ENCODE measurements at places on chromosomes 6 and 20.

DNA sequence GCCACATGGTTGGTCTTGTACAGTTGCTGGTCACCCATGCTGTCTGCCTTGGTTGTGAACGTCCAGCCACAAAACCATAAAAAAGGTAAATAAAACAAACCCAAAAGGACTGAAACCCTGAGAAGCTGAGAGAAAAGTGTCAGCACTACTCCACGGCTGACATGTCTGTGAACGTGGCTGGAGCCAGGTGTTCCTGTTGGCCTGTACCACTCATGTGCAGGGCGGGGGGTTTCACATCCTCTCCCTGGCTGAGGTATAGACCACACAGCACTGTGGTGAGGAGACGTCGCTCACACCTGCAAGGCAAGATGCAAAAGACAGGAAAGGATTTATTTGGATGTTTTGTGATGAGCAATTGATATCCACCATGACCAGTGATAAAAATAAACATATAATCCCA lies 51.9 kb upstream of the MRPS10 start:
- no peak for DNase-seq

DNA sequence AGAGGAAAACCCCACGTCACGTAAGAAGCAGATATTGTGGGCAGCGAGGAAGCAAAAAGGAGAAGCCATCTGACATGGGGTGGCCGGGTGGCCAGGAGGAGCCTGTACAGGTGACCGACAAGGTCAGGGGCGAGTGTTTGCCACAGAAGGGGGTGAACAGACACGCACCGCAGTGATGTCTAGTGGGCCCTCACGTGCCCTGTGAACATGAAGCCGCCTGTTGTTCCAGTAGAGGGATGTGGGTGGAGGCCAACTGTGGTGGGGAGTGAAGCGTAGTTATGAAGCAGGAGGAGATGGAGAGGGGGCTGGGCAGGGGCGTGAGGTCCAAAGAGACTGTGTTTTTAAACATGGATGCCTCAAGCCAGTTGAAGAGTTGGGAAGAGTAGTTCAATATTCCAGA lies 20.5 kb downstream of the MYT1 start:
- no peak for DNase-seq

GRCh38 chr6:132168961-132169360 lies 217.8 kb upstream of the CCN2 start:
- no peak for DNase-seq

DNA sequence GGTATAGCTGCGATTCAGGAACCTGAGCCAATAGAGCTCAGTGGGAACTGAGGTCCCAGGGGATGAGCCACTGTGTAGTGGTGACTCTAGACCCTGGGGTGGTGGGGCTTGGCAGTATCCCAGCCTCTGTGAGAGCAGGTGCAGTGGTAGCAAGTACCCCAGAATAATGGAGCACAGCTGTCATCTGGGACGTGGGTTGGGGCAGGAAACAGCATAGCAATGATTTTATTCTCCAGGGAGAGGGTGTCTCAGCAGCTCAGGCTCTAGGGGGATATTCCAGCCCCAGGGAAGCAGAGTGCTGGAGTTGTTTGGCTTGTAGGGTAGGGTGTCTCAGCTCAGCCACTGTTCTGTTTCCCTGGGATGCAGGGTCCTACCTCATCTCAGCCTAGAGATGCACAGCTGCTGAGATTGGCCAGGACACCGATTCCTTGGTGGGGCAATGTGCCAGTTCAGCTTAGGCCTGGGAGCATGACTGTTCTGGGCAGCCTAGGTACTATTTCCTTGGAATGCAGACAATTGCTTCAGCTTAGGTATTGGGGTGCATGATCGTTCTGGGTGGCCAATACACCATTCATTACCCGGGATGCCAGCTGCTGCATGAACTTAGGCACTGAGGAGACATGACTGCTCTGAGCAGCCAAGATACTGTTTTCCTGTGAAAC lies 34.0 kb upstream of the NUP153 start:
- DNase-seq = no peak

- no peak for DNase-seq
These were observed 7.7 kb upstream of the C20orf203 start for GRCh38 chr20:32681175-32682084.

DNA sequence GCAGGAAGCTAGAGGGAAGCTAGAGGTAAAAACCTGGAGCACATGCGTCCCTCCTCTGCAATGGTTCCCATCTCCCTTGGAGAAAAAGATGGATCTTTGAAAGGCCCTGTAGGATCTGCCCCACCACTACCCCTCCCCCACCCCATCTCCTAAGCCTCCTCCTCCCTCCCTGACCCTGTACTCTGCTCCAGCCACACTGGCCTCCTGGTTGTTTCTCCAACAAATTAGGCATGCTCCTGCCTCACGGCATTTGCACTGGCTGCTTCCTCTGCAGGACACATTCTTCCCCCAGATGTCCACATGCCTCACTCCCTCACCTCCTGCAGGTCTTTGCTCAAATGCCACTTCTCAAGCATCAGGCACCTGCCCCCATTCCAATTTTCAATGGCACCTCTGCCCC lies 45.5 kb downstream of the UBE2V1 start:
- no peak for DNase-seq

DNA sequence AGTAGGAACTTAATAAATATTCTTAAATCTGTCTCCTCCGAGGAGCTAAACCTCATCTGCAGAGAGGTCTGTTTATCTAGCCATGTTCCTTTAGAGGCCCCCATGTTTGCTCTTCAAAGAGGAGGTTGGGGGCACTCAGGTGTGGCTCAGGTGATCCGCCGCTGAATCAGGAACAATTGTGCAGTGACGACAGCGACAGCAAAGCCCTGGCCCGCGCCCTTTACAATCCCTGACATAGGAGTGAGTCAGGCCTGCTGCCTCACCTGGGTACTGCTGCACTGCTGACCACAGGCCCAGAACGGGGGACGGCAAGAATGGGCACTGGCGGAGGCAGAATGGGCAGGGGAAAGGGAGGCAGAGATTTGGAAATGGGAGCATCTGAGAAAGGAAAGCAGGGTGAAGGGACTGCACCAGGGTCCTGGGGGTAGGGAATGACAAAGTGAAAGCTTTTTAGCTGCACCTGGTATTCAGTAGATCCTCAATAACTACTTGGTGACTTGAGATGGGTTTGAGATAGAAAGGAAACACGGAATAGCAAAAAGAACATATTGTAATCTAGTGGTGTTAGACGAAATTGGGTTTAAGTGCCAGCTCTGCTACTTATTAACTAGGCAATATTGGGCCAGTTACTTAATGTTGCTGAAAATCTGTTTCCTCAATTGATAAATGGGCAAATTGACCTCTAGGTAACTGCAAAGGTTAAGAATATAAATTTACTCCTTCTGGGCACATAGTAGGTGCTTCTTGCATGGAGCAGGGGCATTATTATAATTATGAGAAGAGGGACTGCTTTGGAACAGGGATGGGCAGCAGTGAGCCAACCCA lies 5.4 kb upstream of the IER3 start:
- no peak for DNase-seq

DNA sequence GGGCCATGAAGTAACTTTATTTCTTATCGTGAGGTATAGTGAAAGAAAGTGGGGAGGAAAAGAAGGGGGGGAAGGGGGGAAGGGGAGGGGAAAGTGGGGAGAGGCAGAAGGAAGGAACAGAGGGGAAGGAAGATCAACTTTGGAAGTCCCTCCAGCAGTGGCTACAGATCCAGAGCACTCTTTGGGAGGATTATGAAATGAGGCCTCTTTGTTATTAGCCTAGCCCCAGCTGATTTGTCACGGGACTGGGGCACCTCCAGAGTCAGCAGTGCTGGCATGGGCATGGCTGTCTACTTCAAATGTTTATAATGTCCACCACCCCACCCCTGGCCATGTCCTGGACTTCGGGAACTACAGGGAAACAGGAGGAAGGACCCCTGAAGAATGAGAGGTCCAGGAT lies 7.6 kb downstream of the MOCS1 start:
- DNase-seq = no peak

DNA sequence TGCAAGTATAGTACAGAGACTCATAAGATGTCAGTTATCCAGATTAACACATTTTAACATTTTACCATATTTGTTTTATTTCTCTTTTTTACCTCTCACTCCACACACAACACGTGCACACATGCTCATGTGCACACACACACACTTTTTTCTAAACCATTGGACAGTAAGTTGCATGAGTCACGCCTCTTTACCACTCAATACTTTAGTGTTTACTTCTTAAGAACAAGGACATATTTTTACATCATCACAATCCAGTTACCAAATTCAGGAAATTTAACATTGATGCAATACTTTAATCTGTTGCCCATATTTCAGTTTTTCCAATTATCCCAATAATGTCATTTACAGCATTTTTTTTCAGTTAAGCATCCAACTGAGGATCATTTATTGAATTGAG lies 109.0 kb downstream of the RIN2 start:
- DNase-seq = no peak

DNA sequence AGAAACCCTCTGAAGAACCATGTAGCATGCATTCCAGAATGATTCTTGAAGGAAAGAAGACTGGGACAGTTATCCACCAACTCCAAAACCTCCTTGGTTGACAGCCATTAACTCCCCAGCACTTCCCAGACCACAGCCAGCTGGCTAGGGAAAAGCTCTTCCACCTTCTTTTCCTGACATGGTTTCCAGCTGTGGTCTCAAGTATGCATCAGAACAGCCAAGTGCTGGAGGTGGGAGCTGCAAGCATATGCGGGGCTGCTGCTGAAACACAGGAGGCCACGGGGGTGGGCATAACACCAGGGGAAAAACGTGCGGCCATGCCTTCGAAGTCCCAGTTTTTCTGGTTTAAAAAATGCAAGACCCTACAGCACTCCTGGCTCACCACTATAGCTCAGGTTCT lies 108.0 kb upstream of the FAM184A start:
- DNase-seq = no peak

- DNase-seq = no peak
These were observed 62.9 kb upstream of the TULP4 start for GRCh38 chr6:158249340-158249836.

- DNase-seq = no peak
These were observed 58.4 kb downstream of the TRIM38 start for GRCh38 chr6:26021001-26021349.

GRCh38 chr20:15547119-15547518 lies 1026.1 kb downstream of the KIF16B start:
- DNase-seq = no peak

GRCh38 chr6:25278261-25278913 lies 787 bp upstream of the CARMIL1 start:
- no peak for DNase-seq

- no peak for DNase-seq
These were observed 69.1 kb upstream of the FLRT3 start for GRCh38 chr20:14406495-14406894.

GRCh38 chr6:45265246-45265645 lies 62.9 kb upstream of the RUNX2 start:
- DNase-seq = no peak

Measured in hematopoietic multipotent progenitor cell treated with erythropoietin and hydrocortisone succinate and interleukin-3 and kit ligand, for 17 days (in vitro differentiated cells).